ENCODE measurements at places on chromosomes 11 and 22.

DNA sequence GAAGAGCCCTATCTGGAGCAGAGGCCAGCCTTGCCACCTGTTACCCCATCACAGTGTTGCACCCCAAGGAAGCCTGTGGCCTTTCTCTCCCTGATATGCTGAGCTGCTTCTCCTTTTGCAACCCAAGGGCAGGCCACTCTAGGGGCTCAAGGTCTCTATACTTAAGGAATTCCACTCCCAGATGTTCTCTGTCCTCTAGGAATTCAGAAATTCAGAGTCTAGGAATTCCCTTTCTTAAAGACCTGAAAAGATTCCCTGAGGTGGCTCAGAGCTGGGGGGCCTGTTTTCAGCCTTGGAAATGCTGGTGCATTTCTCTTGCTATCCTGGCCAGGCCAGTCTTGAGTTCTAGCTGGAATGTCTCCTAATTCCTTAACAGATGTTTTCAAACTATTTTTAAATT is 68.0 kb upstream of the OLFML1 start:
- DNase-seq = no peak

DNA sequence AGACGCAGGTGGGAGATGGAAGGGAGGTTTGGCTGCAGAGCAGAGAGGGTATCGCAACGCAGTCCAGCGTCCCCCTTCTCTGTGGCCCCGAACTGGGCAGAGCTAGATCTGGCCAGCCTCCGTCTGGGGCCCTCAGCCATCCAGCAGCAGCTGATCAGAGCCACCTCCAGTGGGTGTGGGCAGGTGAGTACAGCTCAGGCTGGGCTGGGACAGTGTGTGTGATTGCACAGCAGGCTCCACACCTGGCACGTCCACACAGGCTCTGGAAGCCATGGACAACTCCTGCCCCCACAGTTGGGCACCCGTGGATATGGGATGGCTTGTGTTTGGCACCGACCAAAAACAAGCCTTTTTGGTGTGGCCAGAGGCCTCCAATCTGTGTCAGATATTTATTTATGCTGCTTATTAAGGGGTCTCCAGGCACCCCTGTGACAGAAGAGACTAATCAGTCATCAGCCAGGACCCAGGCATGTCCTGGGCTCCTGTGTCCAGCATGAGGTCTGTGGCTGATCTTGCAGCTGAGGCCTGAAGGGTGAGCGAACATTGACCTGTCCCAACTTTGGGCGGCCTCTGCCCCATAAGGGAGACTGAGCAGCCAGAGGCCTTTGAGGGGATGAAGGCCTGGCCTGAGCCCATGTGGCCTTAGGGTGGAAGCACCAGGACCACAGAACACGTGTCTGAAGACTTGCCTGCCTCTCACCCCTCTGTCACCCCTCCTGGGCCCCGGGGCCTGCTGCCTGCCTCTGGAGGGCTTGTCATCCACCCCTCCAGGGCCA is 18.6 kb downstream of the POLR3H start:
- DNase-seq = no peak

DNA sequence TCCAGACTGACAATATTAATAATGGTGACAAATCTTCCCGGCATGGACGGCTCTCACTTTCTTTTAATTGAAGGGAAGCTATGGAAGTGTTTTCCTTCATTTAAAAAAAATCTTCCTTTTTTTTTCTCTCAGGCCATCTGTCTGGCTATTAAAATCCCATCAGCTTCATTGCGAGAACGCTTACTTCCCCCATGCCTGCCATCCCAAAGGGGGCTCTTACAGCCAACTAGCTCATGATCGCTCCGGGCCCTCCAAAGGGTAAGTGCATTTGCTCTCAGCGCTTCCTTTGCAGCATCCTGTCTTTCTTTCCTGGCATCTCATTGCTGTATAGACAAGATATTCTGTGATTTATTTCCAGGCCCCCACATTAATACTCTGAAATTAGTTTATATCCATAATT is 20.7 kb downstream of the CACNG2 start:
- DNase-seq = no peak

DNA sequence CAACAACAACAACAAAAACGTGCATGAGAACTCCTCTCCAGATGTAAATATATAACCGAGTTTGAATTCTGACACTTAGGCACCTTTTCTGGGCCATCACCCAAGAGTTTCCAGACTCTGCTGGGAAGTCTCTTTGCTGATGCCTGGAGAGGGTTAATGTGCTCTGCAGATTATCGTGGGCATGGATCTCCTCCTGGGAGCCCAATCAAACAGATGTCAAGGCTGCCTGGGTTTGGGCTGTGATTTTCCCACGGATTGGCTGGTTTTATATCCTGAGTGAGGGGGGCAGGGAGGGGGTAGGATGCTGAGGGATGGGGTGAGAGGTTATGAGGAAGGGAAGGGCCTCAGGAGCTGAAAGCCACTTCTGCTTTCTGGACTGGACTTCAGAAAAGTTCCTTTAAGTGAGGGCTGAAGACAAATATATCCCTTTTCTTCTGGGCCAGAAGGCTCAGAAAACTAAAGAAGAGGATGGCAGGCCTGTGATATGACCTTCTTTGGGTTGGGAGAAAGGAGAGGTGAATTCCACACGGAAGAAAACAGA is 4.2 kb downstream of the ELF5 start:
- no peak for DNase-seq

GRCh38 chr11:59193587-59194130 is 19.1 kb downstream of the MPEG1 start:
- DNase-seq = no peak

DNA sequence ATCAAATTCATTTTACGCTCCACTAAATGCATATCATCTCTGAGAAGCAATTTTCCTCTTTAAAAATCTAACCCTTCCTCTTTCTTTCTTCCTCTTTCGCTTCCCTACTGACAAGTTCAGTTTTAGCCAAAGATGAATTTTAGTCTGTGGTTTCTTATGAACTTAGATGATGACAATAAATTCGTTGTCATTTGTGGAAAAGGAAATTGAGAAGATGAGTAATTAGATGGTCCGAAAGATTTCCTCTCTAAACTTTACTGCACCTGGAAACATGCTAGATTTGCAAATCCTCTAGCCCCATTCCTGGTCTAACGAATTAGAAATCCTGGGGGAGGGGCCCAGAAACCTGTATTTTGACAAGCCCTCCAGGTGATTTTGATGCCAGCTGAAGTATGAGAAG is 855.4 kb upstream of the CHORDC1 start:
- no peak for DNase-seq

Measured in SW 1271 (cell line).